Articular chondrocyte of knee joint (primary cell): ENCODE measurements at places on chromosomes 6 and 20. TPM values are rescaled to one million over a fixed set of nuclear protein-coding genes. Genes with fewer than 3 reads are reported as not detected.

The KIF3B gene
- 36.7 and 42.2 TPM in 2 replicates for total RNA-seq

The MAS1 gene
- total RNA-seq, result not detected in 2 replicates

The MRAP2 gene
- total RNA-seq, result 27.2 and 36.6 TPM in 2 replicates

The PCK1 gene
- under 0.01 TPM in 1 of 2 replicates, not detected in the other for total RNA-seq

The SCRT2 gene
- total RNA-seq, result not detected in 2 replicates

The PTPRT gene
- not detected in 2 replicates for total RNA-seq
